ENCODE measurements at places on chromosomes 5 and 9. TPM values are rescaled to one million over a fixed set of nuclear protein-coding genes. Genes with fewer than 3 reads are reported as not detected.

IFT74 gene
- 19.5 TPM for total RNA-seq

PLAC8L1 gene
- not detected for total RNA-seq

SNAPC4 gene
- total RNA-seq, result 9.6 TPM

KIF20A gene
- 12.2 TPM for total RNA-seq

PKD2L2 gene
- total RNA-seq, result not detected

ETF1 gene
- 126 TPM for total RNA-seq

C1QTNF3 gene
- total RNA-seq, result 0.99 TPM

BNC2 gene
- 52.5 TPM for total RNA-seq

RAB3C gene
- not detected for total RNA-seq

TAF11L3 gene
- not detected for total RNA-seq

IL13 gene
- total RNA-seq, result not detected

CDH10 gene
- 0.83 TPM for total RNA-seq

PHF2 gene
- 17.0 TPM for total RNA-seq

IL33 gene
- total RNA-seq, result 44.5 TPM

TNFSF15 gene
- total RNA-seq, result 0.44 TPM

LCN10 gene
- not detected for total RNA-seq

FOXD4L6 gene
- total RNA-seq, result not detected

PCA3 gene
- not detected for total RNA-seq

ZDHHC11B gene
- 0.29 TPM for total RNA-seq

PCDHGA5 gene
- 2.8 TPM for total RNA-seq

ADAMTS2 gene
- total RNA-seq, result 76.6 TPM

PCDHB16 gene
- 0.15 TPM for total RNA-seq

FREM1 gene
- total RNA-seq, result 0.17 TPM

SPOCK1 gene
- total RNA-seq, result 36.1 TPM

FGD3 gene
- not detected for total RNA-seq

SPAAR gene
- total RNA-seq, result not detected

PSAT1 gene
- 35.9 TPM for total RNA-seq

PCDHB10 gene
- total RNA-seq, result 0.66 TPM

FBP1 gene
- not detected for total RNA-seq

PCDH12 gene
- 0.15 TPM for total RNA-seq

FSTL4 gene
- total RNA-seq, result 0.17 TPM

OR2V1 gene
- not detected for total RNA-seq
